Bronchus fibroblast of lung (primary cell): ENCODE measurements at places on chromosomes 2 and 18. TPM values are rescaled to one million over a fixed set of nuclear protein-coding genes. Genes with fewer than 3 reads are reported as not detected.

SKOR2 gene
- total RNA-seq, result not detected in 2 replicates

SH3BP4 gene
- 61.0 and 62.1 TPM in 2 replicates for total RNA-seq

DNMT3A gene
- 10.6 and 13.8 TPM in 2 replicates for total RNA-seq

IL18RAP gene
- not detected in 2 replicates for total RNA-seq

REG1B gene
- total RNA-seq, result not detected in 2 replicates

ZBTB7C gene
- not detected in 2 replicates for total RNA-seq

PLEKHH2 gene
- total RNA-seq, result 1.0 and 1.2 TPM in 2 replicates

CCDC150 gene
- total RNA-seq, result 1.6 and 4.4 TPM in 2 replicates

SCG2 gene
- total RNA-seq, result 3.0 and 4.0 TPM in 2 replicates

SOX11 gene
- total RNA-seq, result 7.1 and 7.4 TPM in 2 replicates

TMEM17 gene
- total RNA-seq, result 1.5 and 2.1 TPM in 2 replicates

REG3A gene
- not detected in 2 replicates for total RNA-seq

ALK gene
- not detected in 2 replicates for total RNA-seq

PCARE gene
- not detected in 2 replicates for total RNA-seq

ARID5A gene
- total RNA-seq, result 4.6 and 8.9 TPM in 2 replicates

MOCOS gene
- total RNA-seq, result 6.1 and 6.4 TPM in 2 replicates

UPP2 gene
- total RNA-seq, result not detected in 2 replicates

SGO2 gene
- total RNA-seq, result 14.7 and 23.2 TPM in 2 replicates

PRKAG3 gene
- not detected in 2 replicates for total RNA-seq

NAT8 gene
- not detected in 2 replicates for total RNA-seq

NUP35 gene
- total RNA-seq, result 14.6 and 15.0 TPM in 2 replicates

MSTN gene
- total RNA-seq, result under 0.01 TPM in 2 replicates

ZSWIM2 gene
- total RNA-seq, result under 0.01 TPM in 1 of 2 replicates, not detected in the other

ATP8B1 gene
- 18.1 and 22.7 TPM in 2 replicates for total RNA-seq

CFAP53 gene
- total RNA-seq, result under 0.01 and 0.34 TPM in 2 replicates

UNC80 gene
- not detected in 2 replicates for total RNA-seq

TWIST2 gene
- 123 and 134 TPM in 2 replicates for total RNA-seq

ANKRD62 gene
- not detected in 2 replicates for total RNA-seq

CYS1 gene
- total RNA-seq, result 0.30 and 0.50 TPM in 2 replicates

ABCB11 gene
- not detected in 2 replicates for total RNA-seq

MAPRE2 gene
- total RNA-seq, result 14.8 and 15.8 TPM in 2 replicates

TCF7L1 gene
- total RNA-seq, result 0.84 and 1.0 TPM in 2 replicates

IL1R2 gene
- 0.50 and 0.74 TPM in 2 replicates for total RNA-seq

WDR12 gene
- total RNA-seq, result 12.9 and 17.7 TPM in 2 replicates

AKAIN1 gene
- not detected in 2 replicates for total RNA-seq

SP140 gene
- 0.74 and 2.0 TPM in 2 replicates for total RNA-seq

INPP5D gene
- 0.15 and 1.0 TPM in 2 replicates for total RNA-seq

CABYR gene
- 6.7 and 7.6 TPM in 2 replicates for total RNA-seq

AQP12A gene
- not detected in 2 replicates for total RNA-seq

TBC1D8 gene
- 4.4 and 5.2 TPM in 2 replicates for total RNA-seq

KCNK3 gene
- not detected in 2 replicates for total RNA-seq

CDH7 gene
- not detected in 2 replicates for total RNA-seq

TAF1B gene
- total RNA-seq, result 5.4 and 10.3 TPM in 2 replicates

MAPK4 gene
- not detected in 2 replicates for total RNA-seq

CCDC195 gene
- total RNA-seq, result not detected in 2 replicates

SMPD4 gene
- total RNA-seq, result 57.5 and 60.9 TPM in 2 replicates

LDLRAD4 gene
- not detected in 2 replicates for total RNA-seq

MRO gene
- 0.30 TPM in 1 of 2 replicates, not detected in the other for total RNA-seq

GAL3ST2 gene
- total RNA-seq, result not detected in 2 replicates

LBX2 gene
- 1.3 and 3.4 TPM in 2 replicates for total RNA-seq
